Esophagus squamous epithelium (tissue), 5 donors: ENCODE measurements at places on chromosomes 2 and 18. TPM values are rescaled to one million over a fixed set of nuclear protein-coding genes. Genes with fewer than 3 reads are reported as not detected.
A peak's percentile ranks its signal among the peaks of the same experiment; 100 is the strongest.

DNA sequence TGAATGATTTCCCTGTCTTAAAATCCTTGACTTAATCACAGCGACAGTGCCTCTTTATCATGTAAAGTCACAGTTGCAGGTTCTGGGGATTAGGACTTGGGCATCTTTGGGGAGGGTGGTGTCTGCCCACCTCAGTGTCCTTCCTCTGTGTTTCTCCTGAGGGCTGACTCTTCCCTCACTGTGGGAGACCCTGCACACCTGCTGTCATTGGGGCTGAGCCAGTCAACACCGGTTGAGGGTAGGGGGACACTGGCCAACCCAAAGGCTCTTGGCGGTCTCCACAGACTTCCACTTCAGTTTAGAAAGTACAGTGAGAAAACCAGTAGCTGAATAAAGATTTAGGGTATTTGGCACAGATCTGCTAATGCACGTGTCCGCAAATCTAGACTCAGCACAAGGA is 36.9 kb downstream of the AGAP1 start:
- H3K36me3 ChIP-seq = no peaks in the 10 kb centered on the region
- H3K27ac ChIP-seq = no peak overlapping the region
- H3K4me1 ChIP-seq = peaks cover 31% of the 10 kb centered on the region
- H3K27me3 ChIP-seq = no peaks in the 10 kb centered on the region
- no peak for DNase-seq

- no peak for DNase-seq
- H3K36me3 ChIP-seq = no peaks in the 10 kb centered on the region
- H3K4me1 ChIP-seq = peaks cover 11% of the 10 kb centered on the region
- H3K27ac ChIP-seq = no peak overlapping the region
Measured at GRCh38 chr2:240817496-240818292, 2.3 kb downstream of the KIF1A start.

DNA sequence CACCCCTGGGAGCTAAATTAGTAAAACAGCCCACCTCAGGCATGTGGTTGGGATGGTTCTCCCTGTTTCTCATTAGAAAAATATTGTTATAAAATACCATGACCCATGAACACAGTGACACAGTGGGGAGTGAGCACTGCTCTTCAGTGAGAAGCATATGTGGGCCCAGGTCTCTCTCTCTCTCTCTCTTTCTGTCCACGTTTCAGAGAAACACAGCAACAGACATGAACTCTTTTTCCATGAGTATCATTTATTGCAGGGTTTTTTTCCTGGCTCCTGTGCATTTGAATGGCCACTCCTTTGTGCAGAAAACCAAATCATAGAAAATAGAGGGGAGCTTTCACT is 41.2 kb downstream of the CYRIA start:
- H3K27me3 ChIP-seq = no peaks in the 10 kb centered on the region
- H3K4me1 ChIP-seq = peaks cover 79% of the 10 kb centered on the region
- peaks cover 17% of the 10 kb centered on the region for H3K36me3 ChIP-seq
- no peak for DNase-seq
- H3K27ac ChIP-seq = peak overlapping the region; percentile 59

- peaks cover 2% of the 10 kb centered on the region for H3K36me3 ChIP-seq
- no peaks in the 10 kb centered on the region for H3K4me1 ChIP-seq
Measured at GRCh38 chr2:15610430-15610952, 18.8 kb downstream of the DDX1 start.

GRCh38 chr2:97693476-97693875 is 19.9 kb upstream of the ZAP70 start:
- no peaks in the 10 kb centered on the region for H3K4me1 ChIP-seq
- no peak for DNase-seq
- H3K27me3 ChIP-seq = no peaks in the 10 kb centered on the region
- H3K36me3 ChIP-seq = no peaks in the 10 kb centered on the region
- H3K4me3 ChIP-seq = no peak overlapping the region

The NT5C1B gene
- total RNA-seq = not detected

The IL1F10 gene
- total RNA-seq = not detected
